ENCODE measurements at places on chromosomes 11 and 22.

GRCh38 chr22:23068832-23069385 is 1.4 kb upstream of the GNAZ start:
- DNase-seq, result no peak

GRCh38 chr11:11980200-11980599 is 28.2 kb downstream of the DKK3 start:
- DNase-seq, result no peak

DNA sequence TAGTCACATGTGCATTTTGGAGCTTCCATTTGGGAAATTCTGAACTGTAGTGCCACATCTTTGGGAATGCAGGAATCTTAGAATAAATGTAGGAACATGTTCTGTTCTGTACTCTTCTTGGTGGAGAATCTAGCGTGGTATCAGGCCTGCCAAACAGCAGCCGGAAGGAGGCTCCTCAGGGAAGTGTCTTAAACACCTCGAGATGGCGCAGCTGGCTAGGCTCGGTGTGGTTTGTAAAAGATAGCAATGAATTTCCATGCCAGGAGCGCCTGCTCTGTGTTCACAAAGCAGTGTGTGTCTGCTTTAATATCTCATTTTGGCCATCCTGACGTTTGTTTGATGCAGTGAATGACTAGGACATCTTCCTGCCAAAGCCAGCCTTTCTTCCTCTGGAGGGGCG is 145.1 kb downstream of the ATXN10 start:
- DNase-seq, result no peak

- no peak for DNase-seq
These were observed 107.7 kb upstream of the DDI1 start for GRCh38 chr11:103928802-103929161.

DNA sequence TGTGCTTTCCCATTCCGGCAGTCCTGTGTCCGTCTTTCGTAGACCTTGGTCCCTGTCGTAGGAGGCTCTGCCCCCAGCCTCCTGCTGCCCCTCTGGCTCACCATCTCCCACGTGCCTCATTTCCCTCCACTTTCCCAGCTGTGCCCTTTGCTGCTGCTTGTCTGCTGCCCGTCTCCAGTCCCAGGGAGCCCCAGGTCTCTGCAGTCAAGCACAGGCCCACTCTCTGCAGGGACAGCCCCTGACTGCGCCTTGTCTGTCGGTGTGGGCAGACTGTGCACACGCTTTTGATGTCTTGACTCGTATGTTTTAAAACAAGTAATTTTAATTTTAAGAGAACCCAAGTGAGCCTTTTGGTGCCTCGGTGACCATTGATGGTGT is 12.4 kb downstream of the DGCR8 start:
- DNase-seq, result no peak

DNA sequence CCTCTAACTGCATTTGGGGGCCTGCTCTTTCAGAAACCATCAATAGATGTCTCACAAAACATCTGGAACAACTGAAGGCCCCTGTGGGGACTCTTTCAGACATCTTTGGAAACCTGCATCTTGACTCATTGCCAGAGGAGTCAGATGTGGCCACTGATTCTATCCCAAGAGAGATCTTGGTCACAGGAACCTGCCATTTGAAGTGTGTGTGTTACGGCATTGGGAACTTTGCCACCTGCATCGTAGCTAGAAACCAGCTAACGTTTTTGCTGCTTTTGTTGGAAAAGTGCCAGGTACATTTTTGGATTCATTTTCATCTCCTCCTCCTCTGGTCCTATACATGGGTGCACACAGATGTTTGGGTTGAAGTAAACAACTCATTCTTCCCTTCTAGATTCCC is 4.3 kb downstream of the SRRD start:
- DNase-seq, result no peak

GRCh38 chr22:46373159-46373558 is 37.6 kb downstream of the TRMU start:
- no peak for DNase-seq

DNA sequence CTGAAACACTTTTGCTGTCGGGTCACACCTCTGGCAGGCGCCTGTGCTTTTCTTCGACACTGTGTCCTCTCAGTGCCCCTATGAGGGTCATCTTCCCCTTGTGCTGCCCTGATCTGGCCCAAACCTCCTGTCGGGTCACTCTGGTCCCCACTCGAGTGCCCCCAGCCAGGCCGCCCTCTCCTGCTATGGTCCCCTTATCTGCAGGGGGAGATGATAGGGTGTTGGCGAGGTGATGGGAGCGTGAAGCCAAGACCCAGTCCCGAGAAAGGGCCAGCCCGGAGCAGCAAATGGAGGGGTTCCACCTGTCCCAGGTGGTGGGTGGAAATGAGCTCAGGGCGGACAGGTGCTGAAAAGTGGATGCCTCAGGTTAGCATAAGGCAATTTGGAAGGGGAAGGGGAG is 9.7 kb downstream of the NADSYN1 start:
- no peak for DNase-seq

DNA sequence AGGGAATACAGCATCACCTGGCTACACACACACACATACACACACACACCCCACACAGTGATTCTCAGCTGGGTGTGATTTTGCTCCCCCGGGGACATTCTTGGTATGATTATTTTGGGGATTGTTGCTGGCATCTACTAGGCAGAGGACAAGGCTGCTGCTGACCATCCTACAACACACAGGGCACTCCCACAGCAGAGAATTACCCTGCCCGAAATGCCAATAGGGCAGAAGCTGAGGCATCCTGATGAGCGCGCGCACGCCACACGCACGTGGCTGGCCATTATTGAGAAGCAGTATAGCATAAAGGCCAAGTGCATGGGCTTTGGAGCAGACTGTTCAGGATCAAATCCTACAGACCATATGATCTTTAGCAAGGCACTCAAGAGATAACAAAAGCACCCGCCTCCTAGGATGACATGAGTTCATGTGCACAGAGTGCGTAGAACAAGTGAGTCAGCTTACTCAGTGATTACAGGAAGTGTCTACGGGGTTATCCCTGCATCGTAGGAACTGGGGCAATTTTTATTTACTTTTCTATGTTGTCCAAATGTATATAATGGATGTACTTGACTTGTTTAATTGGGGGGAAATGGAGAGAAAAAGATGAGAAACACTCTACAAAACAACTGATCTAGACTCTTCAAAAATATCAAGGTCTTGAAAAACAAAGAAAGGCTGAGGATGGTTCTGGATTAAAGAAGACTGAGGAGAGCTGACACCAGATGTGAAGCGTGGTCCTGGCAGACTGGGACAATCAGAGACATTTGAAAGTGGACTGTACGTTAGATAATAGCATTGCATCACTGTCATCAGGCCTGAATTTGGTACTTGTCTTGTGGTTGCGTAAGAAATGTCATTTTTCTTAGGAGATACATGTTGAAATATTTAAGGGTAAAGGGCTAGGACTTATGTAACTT is 7.2 kb upstream of the EHD1 start:
- peak; percentile 85 for DNase-seq

GRCh38 chr22:39712751-39713525 is 142.4 kb downstream of the CACNA1I start:
- no peak for DNase-seq

GRCh38 chr11:70352100-70352499 is 46.2 kb upstream of the CTTN start:
- no peak for DNase-seq

- DNase-seq, result no peak
These were observed 552.4 kb upstream of the ANO5 start for GRCh38 chr11:21640491-21640890.

DNA sequence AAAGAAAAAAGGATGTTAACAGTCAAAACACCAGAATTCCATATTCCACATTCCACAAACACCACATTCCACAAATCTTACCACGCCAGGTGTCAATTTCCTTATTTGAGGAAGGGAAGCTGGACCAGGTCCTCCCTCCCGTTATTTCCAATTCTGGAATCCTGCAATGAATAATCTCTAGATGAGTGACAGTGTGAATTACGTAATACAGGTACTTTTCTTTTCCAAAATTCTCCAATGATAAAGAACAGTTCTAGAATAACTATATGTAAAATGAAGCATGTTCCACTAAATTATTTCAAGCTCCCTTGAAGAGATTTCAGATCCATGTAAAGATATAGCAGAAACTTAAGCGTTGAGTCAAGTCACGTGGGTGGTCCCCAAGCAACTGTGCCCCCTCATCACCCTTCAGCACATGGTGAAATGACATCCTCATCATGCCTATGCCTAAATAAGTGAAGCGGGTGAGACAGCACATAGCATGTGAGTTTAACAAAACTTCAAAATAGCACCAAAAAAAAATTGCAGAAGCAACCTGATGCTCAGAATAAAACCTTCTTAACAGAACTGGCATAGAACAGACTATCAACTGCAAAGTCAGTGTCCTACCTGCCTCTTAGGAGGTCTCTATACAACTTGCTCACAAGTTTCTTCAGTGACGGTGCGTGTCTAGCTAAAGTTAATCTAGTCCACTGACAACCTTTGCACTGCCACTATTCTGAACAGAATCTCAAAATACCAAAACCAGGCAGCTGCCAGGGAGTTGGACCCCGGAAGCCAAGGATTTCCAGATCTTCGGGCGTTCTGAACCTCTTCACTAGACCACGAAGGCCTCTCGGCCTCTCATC is 876 bp downstream of the NFRKB start:
- no peak for DNase-seq

DNA sequence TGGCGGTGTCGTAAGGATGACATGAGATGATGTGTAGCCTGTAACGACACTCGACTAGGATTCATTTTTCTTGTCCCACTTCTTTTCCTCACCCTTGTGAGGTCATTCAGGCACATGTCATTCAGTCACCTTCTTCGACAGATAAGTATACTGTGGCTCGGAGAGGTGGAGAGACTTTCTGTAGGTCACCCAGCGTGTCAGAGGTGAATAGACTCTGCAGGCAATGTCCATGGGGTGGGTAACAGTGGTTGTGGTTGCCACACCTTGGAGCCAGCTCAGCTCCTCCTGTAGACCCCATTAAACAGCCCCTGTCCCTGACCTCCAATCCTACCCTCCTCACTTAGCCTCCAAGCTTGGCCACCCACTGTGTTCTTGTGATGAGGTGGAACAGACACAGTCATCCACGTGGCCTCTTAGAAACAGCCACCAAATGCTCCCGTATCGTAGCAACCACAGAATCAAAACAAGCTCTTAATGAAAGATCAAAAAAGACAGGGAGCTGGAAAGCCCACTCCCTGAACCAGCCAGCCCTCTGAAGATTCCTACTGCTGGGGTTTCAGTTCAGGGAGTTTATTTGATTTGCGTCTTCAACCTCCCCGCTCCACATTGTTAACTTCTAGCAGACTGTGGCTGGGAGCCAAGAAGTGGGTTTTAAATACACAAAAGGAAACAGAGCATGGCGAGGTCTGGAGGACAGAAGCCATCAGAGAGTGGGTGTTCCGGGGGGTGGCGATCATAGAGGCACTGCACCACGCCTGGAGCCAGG is 89.0 kb upstream of the GRK3 start:
- peak; percentile 35 for DNase-seq

DNA sequence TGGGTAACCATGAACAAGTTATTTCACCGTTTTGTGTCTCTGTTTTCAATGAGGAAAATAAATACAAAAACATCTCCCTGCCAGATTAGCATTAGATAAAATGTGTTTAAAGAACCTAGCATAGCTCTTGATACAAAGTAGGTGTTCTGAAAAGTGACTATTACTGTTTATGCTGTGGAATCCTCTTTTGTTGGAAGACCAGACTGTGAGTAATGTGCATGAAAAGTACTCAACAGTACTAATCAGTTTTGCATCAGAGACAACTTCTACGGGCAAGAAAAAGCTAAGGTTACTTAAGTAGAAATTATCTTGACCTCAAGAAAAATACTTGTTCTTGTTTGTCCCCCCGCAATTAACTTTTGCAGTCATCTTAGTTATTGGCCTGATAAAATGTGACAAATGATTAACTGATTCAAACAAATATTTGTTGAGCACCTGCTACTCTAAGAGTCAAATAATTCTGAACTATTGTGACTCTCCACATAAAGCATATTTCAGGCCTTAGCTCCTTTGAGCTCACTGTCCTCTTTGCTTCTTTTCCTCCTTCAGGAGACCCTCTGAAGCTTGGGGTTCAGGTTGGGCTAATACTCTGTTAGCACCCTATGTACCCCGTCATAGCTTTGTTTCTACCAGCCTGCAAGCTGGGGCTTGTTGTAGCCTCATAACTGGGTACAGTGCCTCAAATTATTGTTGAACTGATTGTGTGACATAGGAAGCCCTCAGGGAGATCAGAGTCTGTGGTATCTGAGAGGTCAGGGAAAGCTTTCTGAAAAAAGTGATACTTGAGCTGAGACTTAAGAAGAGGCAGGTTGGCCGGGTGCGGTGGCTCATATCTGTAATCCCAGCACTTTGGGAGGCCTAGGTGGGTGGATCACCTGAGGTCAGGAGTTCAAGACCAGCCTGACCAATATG is 24.5 kb downstream of the DIXDC1 start:
- DNase-seq, result no peak

DNA sequence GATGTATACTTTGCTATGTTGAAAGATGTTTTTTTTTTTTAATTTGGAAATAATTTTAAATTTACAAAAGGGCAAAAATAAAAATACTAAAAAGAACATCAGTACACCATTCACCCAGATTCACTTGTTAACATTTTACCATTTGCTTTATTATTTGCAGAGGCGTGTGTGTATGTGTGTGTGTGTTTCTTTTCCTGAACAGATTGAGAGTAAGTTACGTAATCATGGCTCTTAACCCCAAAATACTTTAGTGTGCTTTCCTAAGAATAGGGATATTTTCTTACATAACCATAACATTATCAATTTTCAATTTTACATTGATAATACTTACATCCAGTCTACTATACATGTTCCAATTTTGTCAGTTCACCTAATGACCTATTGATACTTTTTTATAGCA is 91.5 kb upstream of the HORMAD2 start:
- DNase-seq, result peak; percentile 36

DNA sequence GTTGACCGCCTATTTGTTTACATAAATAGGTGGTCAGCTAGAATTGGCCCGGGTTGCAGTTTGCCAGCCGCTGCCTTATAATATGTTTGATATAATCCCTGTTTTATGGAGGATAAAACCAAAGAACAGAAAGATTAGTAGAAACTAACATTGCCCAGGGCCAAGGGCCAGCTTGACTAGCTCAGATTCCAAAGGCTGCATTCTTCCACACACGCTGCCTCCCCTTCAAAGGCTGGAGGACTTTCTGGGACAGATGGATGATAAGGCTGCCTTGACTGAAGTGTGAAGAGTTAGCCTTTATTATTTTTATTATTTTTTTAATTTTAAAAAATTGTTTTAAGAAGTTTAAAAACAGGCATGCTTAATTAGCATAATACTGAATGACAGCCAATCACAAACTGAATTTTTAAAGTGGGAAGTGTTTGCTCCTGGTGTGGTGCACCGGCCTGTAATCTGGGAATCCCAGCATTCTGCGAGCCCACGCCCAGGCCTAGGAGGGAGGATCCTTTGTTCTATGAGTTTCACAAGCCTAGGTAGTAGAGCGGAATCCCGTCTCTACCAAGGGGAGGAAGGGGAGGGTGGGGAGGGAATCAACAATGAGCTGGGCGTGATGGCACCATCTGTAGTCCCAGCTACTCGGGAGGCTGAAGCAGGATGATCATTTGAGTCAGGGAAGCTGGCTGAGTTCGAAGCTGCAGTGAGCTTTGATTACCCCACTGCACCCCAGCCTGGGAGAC is 114.9 kb downstream of the NAV2 start:
- DNase-seq, result no peak

GRCh38 chr11:66509131-66509561 is 1.3 kb upstream of the BBS1 start:
- DNase-seq, result no peak
